ENCODE measurements at places on chromosomes 11 and 22. TPM values are rescaled to one million over a fixed set of nuclear protein-coding genes. Genes with fewer than 3 reads are reported as not detected.
A peak's percentile ranks its signal among the peaks of the same experiment; 100 is the strongest.

DNA sequence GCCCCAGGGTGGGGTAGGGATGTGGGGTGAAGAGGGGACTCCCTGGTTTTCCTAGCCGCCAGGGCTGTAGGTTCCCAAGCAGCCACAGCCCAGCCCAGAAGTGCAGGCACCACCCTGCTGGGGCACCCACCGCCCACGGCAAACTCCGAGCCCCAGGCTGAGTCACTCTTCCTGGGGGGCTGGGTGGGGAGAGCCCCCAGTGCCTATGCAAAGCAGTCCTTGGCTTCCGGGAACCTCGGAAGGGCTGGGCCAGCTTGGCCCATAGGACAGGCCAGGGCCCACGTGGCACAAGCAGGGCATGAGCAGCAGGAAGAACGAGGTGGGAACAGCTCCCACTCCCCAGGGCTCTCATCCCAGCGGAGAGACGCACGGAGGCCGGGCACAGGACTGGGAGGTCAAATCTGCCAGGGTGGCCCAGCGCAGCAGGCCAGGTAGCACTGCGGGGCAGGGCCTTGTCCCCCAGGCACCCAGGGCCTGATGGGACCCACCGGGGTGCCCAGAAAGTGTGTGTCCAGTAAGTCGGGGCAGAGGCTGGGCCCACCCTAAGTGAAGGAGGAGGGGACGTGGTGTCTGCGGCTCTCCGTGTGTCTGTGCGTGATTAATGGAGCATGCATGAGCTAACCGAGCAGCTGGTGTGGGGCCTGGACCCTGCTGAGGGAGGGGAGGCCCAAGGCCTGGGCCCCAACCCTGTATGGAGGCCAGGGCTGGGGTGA lies 4.6 kb upstream of the IL17REL start:
- DNase-seq, result peak; percentile 82
- H3K27ac ChIP-seq, result no peak overlapping the region
- H3K27me3 ChIP-seq, result peaks cover 12% of the 10 kb centered on the region
- H3K4me3 ChIP-seq, result no peak overlapping the region
- H3K4me1 ChIP-seq, result peaks cover 6% of the 10 kb centered on the region

GRCh38 chr11:86802601-86803051 lies 2.3 kb downstream of the PRSS23 start:
- H3K4me3 ChIP-seq, result peak overlapping the region; percentile 96
- H3K36me3 ChIP-seq, result peaks cover 17% of the 10 kb centered on the region
- H3K27ac ChIP-seq, result peak overlapping the region; percentile 93

DNA sequence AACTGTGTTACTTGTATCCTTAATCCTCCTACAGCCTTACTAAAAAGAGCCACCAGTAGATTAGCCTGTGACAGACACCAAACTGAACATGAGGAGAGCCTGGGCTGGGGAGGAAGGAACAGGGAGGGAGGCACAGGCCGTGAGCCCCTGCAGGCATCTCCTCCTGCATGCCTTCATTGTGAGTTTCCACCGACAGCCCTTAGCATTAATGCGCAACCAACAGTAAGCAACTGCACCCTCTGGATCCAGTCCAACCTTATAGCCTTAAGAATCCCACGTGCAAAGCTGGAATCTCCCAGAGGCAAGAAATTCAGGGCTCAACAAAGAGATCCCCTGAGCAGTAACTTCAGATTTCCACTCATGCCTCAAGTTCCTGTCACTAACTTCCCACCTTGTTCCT lies 84.6 kb downstream of the ETS1 start:
- no peaks in the 10 kb centered on the region for H3K27me3 ChIP-seq
- no peak for DNase-seq
- peak overlapping the region; percentile 20 for H3K4me3 ChIP-seq
- peaks cover 97% of the 10 kb centered on the region for H3K4me1 ChIP-seq

The KCTD14 gene
- 0.47 TPM for total RNA-seq

The ABTB2 gene
- total RNA-seq, result 3.1 TPM

Measured in chondrocyte (in vitro differentiated cells).